Suppressor macrophage treated with lipopolysaccharide for 4 hours (primary cell): ENCODE measurements at places on chromosomes 4 and X.

- peak; percentile 78 for DNase-seq
These were observed 58.9 kb downstream of the CHIC2 start for GRCh38 chr4:54005475-54005874.

DNA sequence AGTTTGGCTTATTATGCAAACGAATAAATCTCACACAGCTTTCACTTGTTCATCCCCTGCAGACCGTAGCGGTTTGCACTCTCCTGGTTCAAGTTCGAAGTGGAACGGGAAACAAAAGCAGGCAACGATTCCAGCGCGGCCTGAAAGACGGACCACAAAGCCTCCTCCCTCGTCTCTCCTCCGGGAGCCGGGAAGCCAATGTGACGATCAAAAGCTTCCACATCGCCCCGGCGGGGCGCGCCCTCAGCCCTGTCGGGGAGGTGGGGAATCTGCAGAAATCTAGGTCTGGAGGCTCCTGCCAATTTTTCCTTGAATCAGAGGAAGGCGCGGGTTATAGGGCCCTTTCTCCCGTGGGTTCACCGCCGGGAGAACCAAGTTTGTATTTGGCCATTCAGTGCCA, 16.9 kb upstream of the ZIC3 start:
- DNase-seq, result no peak

GRCh38 chrX:50801135-50801534, 12.9 kb downstream of the SHROOM4 start:
- DNase-seq, result no peak

DNA sequence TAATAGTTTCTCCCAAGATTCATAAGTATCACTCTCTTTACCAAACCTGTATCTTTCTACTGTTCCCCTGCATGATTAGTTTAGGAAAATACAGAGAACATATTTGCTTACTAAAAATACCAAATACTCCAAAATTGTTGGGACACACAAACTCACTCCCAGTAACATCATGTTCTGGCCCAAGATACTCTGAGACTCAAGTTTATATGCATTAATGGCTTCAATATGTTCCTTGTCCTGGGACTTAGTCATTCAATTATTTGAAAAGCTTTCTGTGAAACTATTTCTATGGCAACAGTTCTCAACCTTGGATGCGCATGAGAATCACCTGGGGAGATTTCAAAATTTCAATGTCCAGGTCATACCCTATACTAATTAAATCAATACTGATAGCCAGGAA, 138.9 kb upstream of the PTCHD1 start:
- no peak for DNase-seq

- no peak for DNase-seq
These were observed 42.3 kb downstream of the TBC1D14 start for GRCh38 chr4:6951880-6952381.

- DNase-seq, result no peak
These were observed 7.4 kb upstream of the MGST2 start for GRCh38 chr4:139658185-139658584.

DNA sequence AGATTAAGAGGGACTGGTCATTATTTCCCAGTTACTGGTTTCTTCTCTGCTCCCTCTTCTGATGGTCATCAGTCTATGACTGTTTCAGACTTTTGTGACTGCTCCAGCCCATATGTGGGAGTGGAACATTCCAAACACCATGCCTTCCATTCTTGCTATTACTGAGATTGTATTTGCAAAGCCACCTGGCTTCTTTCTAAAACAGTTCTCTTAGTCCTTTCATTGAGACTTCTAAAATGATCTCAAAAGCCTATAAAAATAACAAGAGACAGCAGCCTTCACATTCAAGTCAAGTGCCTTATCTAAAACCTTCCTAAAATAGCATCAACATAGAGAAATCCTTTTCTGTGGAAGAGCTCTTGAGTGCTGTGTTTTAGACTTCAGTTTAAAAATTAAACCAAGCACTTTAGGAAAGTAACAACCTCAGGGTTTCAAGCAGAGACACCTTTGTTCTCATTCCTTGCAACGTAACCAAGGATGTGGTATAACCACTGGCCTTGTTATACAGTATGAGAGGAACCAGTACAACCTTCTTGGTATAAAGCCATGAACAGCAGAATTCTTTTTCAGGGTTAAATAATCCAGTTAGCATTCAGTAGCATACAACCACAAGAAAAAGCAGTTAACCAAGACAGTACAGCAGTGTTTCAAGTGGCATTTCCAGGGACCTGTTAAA, 97.1 kb downstream of the NFKB1 start:
- no peak for DNase-seq

GRCh38 chr4:55242506-55242905, 103.5 kb upstream of the SRD5A3 start:
- peak; percentile 1 for DNase-seq

- DNase-seq, result peak; percentile 11
These were observed 56.3 kb downstream of the ZAR1 start for GRCh38 chr4:48546336-48546735.
